ENCODE measurements at places on chromosomes 13 and 19. TPM values are rescaled to one million over a fixed set of nuclear protein-coding genes. Genes with fewer than 3 reads are reported as not detected.

DNA sequence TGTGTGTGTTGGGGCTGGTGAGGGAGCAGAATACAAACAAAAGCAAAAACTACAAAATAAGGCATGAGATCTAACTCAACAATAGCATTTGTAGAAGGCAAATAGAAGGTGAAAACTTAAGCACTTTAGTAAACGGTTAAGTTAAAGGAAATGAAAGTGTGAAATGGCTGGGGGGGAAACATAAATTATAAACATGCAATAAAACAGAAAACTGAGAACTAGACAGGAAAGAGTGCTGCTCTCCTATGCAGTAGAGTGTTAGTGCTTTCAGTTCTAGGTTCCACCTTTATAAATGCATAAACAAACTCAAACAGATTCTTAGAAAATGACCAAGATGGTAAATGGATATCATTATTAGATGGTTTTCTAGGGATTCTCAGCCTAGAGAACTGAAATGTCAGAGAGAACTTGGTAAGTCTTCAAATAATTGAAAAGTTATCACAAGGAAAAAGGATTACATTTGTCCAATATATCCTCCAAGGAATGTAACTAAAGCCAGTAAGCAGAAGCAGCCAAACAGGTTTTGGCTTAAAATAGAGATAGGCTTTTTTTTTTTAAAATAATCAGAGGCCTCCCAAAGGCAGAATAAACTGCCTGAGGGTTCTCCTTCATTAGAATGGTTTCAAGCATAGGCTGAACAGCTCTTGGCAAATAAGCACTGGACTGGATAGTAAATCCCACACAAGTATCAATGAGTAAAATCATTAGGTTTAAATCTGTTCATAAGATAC is 23.3 kb downstream of the RBM26 start:
- H3K27ac ChIP-seq = no peak overlapping the region
- no peak overlapping the region for H3K4me3 ChIP-seq
- H3K27me3 ChIP-seq = no peaks in the 10 kb centered on the region
- peaks cover 59% of the 10 kb centered on the region for H3K4me1 ChIP-seq
- no peak for DNase-seq

The ATF5 gene
- 8.3 TPM for total RNA-seq

The GRK1 gene
- not detected for total RNA-seq

The ATP1A3 gene
- total RNA-seq = 3.5 TPM

The DPF1 gene
- not detected for total RNA-seq

GRCh38 chr19:46834121-46834520 is 16.5 kb downstream of the AP2S1 start:
- no peak overlapping the region for H3K27ac ChIP-seq
- H3K36me3 ChIP-seq = peaks cover 6% of the 10 kb centered on the region
- no peaks in the 10 kb centered on the region for H3K27me3 ChIP-seq
